ENCODE measurements at places on chromosomes 1 and 21. TPM values are rescaled to one million over a fixed set of nuclear protein-coding genes. Genes with fewer than 3 reads are reported as not detected.

SPATA46 gene
- total RNA-seq: not detected

FDPS gene
- total RNA-seq: 176 TPM

MTMR11 gene
- total RNA-seq: 23.8 TPM

PYHIN1 gene
- total RNA-seq: not detected

EPHA10 gene
- total RNA-seq: 0.74 TPM

KRTAP19-4 gene
- not detected for total RNA-seq

PRAMEF17 gene
- total RNA-seq: not detected

CLCA1 gene
- total RNA-seq: not detected

CFAP45 gene
- 0.40 TPM for total RNA-seq

NTMT2 gene
- not detected for total RNA-seq

GBP2 gene
- total RNA-seq: 2.2 TPM

DNA sequence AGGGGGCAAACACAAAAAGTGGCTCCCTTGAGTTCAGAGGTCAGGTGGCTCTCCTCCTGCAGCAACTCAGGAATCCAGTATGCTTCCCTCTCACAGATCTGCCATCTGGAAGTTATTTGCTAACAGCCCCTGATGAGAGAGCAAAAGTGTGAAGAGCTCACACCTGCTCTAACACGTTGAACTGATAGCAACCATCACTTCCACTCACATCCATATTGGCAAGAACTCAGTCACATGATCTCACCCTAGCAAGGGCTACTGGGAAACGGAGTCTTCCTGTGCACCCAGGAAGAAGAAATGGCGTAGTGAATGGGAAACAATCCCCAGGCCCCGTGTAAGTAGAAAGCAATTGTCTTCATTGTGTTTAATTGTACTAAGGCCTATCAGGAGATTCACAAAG, 20.7 kb upstream of the SLC45A1 start:
- no peak for DNase-seq
- no peak overlapping the region for H3K4me3 ChIP-seq
- H3K27ac ChIP-seq: no peak overlapping the region
- no peaks in the 10 kb centered on the region for H3K4me1 ChIP-seq

GRCh38 chr1:113886417-113887401, 672 bp downstream of the BCL2L15 start:
- H3K27ac ChIP-seq: no peak overlapping the region
- no peak for DNase-seq
- no peaks in the 10 kb centered on the region for H3K4me1 ChIP-seq
- H3K27me3 ChIP-seq: no peaks in the 10 kb centered on the region
- no peak overlapping the region for H3K4me3 ChIP-seq

DNA sequence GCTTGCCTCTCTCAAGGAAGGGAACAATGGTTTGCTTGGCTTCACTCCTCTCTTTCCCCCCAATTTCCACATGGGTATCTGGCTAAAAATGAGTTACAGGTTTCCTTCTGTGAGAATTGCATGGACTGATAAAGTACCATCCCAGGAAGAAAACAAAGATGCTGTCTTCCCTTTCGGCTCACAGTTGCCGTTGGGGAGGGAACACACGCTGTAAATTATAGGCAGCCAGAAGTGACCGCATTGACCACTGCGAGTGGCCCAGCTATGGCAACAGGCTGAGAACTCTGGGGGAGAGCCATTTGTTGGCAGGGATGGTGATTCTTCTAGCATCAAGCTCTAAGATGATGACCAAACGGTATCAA, 2.9 kb downstream of the RUNX1 start:
- peak overlapping the region; percentile 82 for H3K4me3 ChIP-seq
- H3K4me1 ChIP-seq: peaks cover 43% of the 10 kb centered on the region
- no peaks in the 10 kb centered on the region for H3K36me3 ChIP-seq
- no peak for DNase-seq
- H3K27ac ChIP-seq: peak overlapping the region; percentile 95

- no peaks in the 10 kb centered on the region for H3K4me1 ChIP-seq
- no peak overlapping the region for H3K27ac ChIP-seq
- H3K36me3 ChIP-seq: no peaks in the 10 kb centered on the region
- no peak overlapping the region for H3K4me3 ChIP-seq
These were observed 24.4 kb upstream of the DOCK7 start for GRCh38 chr1:62712336-62713243.

GRCh38 chr1:89873288-89873687, 52.5 kb downstream of the LRRC8D start:
- H3K4me1 ChIP-seq: no peaks in the 10 kb centered on the region
- no peak overlapping the region for H3K4me3 ChIP-seq
- DNase-seq: no peak
- H3K27me3 ChIP-seq: no peaks in the 10 kb centered on the region
- H3K27ac ChIP-seq: no peak overlapping the region

DNA sequence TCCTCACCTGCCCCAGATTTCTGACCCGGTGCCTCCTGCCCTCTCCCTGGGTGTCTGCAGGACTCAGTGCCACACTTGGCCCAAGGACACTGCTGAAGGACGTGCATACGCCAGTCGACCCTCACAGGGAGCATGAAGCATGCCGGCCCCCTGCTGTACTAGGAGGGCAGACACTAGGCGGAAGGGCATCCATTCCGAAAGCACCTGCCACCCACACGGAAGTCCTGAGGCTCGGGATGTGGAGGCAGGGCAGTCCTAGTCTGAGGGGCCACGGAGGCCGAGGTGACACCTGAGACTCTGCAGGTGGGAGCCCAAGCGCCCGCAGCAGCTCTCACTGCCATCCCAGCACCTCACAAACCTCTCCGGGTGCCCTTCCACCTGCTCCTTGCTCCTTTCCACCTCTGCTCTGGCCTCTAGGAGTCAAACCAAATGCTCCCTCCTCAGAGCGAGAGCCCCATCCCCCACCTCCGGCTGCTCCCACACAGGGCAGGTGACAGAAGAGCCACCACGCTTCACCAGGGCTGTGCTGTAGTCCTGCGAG, 2.4 kb downstream of the NPHP4 start:
- H3K4me1 ChIP-seq: peaks cover 6% of the 10 kb centered on the region
- H3K27me3 ChIP-seq: no peaks in the 10 kb centered on the region
- no peak overlapping the region for H3K27ac ChIP-seq
- no peak overlapping the region for H3K4me3 ChIP-seq

DNA sequence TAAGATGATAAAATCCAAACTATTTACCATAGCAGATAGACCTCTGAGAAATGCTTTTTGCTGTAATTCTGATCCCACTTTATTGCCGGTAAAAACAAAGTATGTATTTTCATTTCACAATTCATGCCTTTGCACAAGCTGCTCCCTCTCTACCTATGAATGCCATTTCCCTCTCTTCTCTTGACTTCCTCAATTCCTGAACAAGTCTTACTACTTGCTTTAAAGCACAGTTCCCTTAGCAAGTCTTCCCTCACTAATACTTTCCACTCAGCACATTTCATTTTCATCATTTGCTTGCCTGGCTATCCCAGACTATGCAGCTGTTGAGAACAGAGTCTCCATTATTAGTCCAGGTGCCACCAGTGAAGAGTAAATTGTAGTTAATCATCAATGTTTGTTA, 13.8 kb downstream of the GPATCH2 start:
- DNase-seq: no peak
- H3K27ac ChIP-seq: no peak overlapping the region
- H3K4me1 ChIP-seq: no peaks in the 10 kb centered on the region
- H3K36me3 ChIP-seq: peaks cover 43% of the 10 kb centered on the region
- no peaks in the 10 kb centered on the region for H3K27me3 ChIP-seq

GRCh38 chr1:179870870-179871269, 6.7 kb downstream of the TOR1AIP2 start:
- H3K4me1 ChIP-seq: peaks cover 55% of the 10 kb centered on the region
- no peaks in the 10 kb centered on the region for H3K27me3 ChIP-seq
- H3K27ac ChIP-seq: peak overlapping the region; percentile 46
- DNase-seq: no peak

GRCh38 chr21:25925064-25925800, 190.5 kb downstream of the GABPA start:
- peaks cover 6% of the 10 kb centered on the region for H3K36me3 ChIP-seq
- no peak overlapping the region for H3K4me3 ChIP-seq
- H3K4me1 ChIP-seq: no peaks in the 10 kb centered on the region
- no peaks in the 10 kb centered on the region for H3K27me3 ChIP-seq

- H3K4me1 ChIP-seq: no peaks in the 10 kb centered on the region
- no peaks in the 10 kb centered on the region for H3K36me3 ChIP-seq
- H3K4me3 ChIP-seq: no peak overlapping the region
- no peaks in the 10 kb centered on the region for H3K27me3 ChIP-seq
- no peak for DNase-seq
These were observed 3.6 kb upstream of the PRDM16 start for GRCh38 chr1:3065396-3065795.

DNA sequence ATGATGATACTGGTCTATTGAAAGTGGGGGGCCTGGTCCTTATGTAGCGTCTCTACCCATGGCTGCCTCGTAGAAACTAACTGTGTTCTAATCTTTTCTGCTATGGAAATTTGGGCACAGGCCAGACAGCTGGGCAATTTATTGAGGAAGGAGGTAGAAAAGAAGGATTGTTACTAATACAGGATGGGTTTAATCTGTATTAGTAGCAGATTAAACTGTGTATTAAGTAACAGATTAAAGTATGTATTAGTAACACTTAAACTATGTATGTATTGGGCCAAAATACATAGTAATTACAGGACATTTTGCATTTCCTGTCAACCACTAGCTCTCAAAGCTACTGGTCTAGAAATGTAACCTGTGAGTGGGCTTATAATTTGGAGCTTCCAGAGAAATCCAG, 142.0 kb downstream of the MAST2 start:
- H3K27me3 ChIP-seq: no peaks in the 10 kb centered on the region
- H3K27ac ChIP-seq: no peak overlapping the region
- no peaks in the 10 kb centered on the region for H3K36me3 ChIP-seq
- peaks cover 9% of the 10 kb centered on the region for H3K4me1 ChIP-seq
- no peak overlapping the region for H3K4me3 ChIP-seq

DNA sequence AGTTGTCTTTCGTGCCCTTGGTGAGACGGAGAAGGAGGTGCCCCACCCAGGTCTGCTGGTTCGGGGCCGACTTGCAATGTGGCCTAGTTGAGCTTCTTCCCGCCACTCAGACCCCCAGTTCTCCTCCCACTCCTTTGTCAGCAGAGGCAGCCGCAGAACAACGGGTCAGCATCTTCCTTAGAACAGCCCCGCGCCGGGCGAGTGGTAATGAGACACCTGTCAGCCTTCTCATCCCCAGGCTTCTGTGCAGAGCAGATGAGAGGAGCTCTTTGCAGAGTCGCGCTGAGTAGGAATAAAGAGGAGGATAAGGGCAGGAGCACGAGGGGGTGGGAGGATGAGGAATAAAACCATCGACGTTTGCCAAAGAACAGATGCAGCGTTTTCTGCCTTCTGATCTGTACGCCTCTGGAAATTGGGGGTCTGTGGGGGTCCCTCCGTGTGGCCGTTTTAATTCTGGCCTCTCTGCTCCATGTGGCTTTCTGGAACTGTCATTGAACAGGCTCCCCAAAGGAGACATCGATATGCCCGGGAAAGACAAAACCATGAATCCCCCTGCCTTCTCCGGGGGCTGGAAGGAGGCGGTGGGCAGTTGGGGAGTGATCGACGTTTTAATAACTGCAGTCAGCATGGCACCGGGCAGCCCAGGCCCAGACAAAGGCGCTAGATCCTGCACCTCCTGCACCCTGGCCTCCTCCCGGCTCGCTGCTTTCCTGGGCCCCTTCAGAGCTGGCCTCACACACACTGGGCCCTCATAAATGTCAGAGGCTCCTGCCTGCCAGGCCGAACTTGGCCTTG, 27.5 kb upstream of the IGSF21 start:
- H3K4me1 ChIP-seq: no peaks in the 10 kb centered on the region
- H3K27me3 ChIP-seq: peaks cover 18% of the 10 kb centered on the region
- no peak for DNase-seq
- no peak overlapping the region for H3K27ac ChIP-seq
- no peaks in the 10 kb centered on the region for H3K36me3 ChIP-seq

- peaks cover 93% of the 10 kb centered on the region for H3K27me3 ChIP-seq
- no peaks in the 10 kb centered on the region for H3K4me1 ChIP-seq
- no peak overlapping the region for H3K27ac ChIP-seq
These were observed 143.5 kb upstream of the USH2A start for GRCh38 chr1:216566641-216567205.

DNA sequence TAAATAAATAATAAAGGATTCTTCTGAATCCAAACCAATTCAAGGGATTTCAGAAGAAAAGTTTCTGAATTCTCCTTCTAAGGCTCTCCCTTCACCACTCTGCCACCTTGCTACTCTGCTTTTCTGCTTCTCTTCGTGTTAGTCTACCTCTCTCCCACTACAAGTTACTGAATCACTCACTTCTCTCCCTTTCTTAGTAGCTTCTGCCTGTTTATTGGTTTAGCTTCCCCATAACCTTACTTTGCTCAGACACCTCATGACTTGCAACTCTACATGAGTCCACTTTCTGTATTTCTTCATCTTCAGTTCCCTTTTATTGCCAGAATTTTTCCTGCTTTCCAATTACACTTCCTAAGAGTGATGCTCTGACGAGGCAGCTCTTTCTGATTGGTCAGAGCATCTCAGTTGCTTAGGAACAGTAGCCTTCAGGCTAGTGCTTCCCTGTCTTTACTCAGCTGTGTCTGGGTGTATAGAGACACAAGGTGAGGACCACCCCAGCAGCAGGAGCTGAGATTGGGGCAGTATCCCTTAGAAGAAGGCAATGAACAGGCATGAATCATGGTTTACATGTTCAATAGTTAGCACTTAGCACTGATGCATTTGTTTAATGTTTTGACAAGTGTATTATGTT, 144.6 kb downstream of the SLC30A10 start:
- H3K4me1 ChIP-seq: no peaks in the 10 kb centered on the region
- H3K27ac ChIP-seq: no peak overlapping the region
- no peak overlapping the region for H3K4me3 ChIP-seq
- DNase-seq: no peak

DNA sequence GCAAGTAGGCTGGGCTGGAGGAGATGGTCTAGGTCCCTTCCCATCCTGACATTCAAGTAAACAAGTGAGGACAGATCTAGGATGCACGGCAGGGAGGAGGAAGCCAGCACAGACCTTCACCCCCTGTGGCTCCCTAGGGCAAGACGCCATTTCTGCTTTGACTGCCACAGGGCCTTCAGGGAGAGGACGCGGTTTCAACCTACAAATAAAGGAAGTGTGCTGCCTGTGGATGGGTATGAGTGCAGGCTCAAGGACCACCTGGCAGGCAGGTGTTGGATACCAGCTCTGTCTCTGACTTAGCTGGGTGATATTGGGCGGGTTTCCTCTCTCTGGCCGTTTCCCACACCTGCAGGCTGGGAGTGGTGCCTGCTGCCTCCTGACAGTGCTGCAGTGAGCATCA, 16.2 kb downstream of the SLC2A1 start:
- peak overlapping the region; percentile 54 for H3K4me3 ChIP-seq
- H3K27ac ChIP-seq: peak overlapping the region; percentile 58
- no peaks in the 10 kb centered on the region for H3K27me3 ChIP-seq
- peak; percentile 31 for DNase-seq

DNA sequence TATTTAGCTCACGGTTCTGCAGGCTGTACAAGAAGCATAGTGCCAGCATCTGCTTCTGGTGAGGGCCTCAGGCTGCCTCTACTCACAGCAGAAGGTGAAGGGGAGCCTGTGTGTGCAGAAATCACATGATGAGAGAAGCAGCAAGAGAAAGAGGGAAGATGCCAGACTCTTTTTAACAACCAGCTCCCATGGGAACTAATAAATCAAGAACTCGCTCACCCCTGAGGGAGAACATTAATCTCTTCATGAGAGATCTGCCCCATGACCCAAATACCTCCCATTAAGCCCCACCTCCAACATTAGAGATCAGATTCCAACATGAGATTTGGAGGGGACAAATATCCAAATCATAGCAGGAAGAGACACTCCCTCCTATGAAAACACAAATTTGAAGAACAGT, 74.1 kb downstream of the OLFML2B start:
- peaks cover 6% of the 10 kb centered on the region for H3K36me3 ChIP-seq
- no peak for DNase-seq
- no peak overlapping the region for H3K4me3 ChIP-seq
- peaks cover 11% of the 10 kb centered on the region for H3K4me1 ChIP-seq

- H3K27me3 ChIP-seq: no peaks in the 10 kb centered on the region
- DNase-seq: no peak
- H3K36me3 ChIP-seq: no peaks in the 10 kb centered on the region
- H3K4me1 ChIP-seq: no peaks in the 10 kb centered on the region
- H3K4me3 ChIP-seq: peak overlapping the region; percentile 86
These were observed 413 bp upstream of the C1orf232 start for GRCh38 chr1:26169198-26169554.
